Umbilical cord (tissue), 2 donors: ENCODE measurements at places on chromosomes 11 and 22.
A peak's percentile ranks its signal among the peaks of the same experiment; 100 is the strongest.

DNA sequence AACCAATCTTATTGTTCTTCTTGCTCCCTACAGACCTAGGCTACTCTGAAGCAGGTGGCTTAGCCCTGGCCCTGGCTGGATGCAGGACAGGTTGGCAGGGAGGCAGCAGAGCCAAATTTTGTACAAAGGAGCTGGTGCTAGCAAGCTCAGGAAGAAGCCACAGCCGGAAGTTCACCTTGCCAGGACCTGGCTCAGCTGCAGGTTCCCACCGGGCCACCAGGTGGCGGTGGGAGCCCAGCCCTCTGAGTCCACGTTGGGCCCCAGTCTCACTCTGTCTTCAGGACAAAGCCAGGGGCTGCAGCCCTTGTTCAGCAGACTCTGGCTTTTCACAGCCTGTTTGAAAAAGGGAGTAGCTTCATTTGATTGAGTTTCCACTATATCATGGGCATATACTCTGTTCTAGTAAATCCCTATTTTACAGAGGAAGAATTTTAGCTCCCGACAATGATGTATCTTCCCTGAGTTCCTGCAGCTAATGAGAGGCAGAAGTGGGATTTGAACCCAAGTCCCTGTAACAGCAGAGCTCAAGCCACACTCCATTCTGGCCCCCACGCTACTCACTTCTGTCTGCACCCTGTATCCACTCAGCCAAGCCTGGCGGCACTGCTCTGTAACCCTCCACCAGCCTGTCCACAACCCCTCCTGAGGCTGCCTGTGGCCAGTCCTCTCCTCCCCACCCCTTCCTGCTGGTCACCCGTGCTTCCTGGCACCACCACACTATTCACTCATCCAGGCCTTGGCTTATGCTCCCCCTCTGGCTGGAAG, 3.3 kb downstream of the TKFC start:
- DNase-seq = peak; percentile 76

DNA sequence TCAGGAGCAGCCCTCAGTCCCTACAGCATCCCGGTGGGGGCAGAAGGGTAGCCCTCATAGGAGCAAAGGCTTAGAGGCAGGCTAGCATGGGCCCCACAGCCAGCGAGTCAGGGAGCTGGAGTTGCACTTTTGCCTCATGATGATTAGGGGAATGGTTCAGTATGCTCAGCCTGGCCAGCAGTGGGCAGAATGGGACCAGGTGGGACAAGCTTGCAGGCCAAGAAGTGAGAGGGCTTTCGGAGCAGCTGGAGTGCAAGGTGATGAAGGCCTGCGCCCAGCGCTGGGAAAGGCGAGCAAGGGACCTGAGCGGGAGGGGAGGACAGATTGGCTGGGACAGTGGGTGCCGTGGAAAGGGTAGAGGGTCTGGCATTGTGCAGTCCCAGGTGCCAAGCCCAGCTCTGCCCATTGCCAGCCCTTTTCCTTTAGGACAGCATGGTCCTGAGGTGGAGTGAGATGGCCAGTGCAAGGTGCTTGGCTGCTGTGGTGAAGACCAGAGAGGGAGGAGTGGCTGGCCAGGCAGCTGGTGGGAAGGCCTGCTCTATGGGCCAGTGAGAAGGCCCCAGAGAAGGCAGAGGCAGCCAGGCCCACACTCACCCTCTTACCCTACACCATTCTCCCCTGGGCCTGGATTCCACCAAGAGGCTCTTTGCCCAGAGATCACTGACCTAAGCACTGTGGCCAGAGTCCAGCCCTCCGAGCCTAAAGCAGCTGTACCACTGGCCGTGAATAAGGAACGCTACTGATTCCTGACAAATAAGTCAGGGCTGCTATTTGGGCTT, 47.9 kb upstream of the SUSD2 start:
- no peak for DNase-seq

GRCh38 chr11:69448471-69449284, 32.8 kb upstream of the LINC01488 start:
- DNase-seq = no peak

GRCh38 chr11:130070846-130071200, 1.1 kb downstream of the APLP2 start:
- peak; percentile 40 for DNase-seq

DNA sequence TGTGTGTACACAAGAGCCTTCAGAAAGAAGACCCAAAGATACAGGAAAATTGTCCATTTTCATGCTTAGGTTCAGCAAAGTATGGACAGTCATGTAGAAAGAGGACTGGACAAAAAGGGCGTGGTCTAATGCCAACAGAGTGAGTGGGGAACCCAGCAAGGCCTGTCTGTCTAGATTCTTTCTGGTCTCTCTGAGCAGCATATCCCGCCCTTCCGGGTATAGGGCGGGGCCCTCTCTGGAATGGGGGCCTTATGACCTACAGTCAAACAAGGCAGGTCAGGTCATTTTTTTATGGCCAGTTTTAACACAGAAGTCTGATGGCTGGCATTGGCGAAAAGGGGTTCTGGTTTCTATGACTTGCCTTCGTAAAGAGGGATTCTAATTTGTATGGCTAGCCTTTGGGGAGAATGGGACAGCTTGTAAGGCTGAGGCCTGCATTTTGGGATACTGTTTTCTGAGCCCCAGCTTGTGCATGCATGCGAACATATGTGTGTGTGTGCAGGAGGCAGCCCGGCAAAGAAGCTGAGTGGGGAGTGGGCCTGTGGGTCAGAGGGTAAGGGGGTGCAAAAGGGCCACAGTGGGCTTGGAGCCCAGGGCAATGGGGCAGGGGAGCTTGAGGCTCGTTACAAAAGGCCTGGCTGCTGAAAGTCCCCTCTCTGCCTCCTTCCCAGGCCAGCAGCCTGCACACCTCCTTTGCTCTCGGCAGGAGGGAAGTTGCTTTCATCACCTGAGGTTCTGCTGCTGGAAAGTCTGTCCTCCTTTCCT, 130.5 kb upstream of the B3GAT1 start:
- peak; percentile 15 for DNase-seq

GRCh38 chr11:128262463-128263345, 324.7 kb downstream of the ETS1 start:
- DNase-seq = no peak

DNA sequence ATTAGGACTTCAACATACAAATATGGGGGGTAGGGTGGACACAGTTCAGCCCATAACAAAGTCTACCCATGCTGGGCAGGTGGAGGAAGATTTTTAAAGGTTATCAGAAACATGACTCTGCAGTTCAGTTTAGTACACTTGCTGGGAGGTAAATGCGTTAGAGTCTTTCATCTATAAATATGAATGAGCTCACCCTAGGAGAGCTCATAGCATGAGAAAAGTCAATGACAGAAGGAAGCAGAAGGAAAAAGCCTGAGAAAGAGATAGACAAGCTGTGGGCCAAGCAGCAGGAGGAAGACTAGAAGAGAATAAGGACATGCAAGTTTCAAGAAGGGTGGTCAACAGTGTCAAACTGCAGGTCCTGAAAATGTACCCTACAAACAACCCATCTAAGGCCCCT, 27.0 kb upstream of the FSHB start:
- no peak for DNase-seq

DNA sequence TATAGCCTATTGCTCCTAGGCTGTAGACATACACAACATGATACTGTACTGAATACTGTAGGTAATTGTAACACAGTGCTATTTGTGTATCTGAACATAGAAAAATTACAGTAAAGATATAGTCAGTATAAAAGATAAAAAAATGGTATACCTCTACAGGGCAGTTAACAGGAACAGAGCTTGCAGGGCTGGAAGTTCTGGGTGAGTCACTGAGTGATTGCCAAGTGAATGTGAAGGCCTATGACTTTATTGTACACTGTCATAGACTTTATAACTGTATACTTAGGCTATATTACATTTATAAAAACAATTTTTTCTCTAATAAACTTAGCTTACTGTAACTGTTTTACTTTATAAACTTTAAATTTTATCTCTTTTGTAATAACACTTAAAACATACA, 332.4 kb upstream of the ARHGAP42 start:
- no peak for DNase-seq

DNA sequence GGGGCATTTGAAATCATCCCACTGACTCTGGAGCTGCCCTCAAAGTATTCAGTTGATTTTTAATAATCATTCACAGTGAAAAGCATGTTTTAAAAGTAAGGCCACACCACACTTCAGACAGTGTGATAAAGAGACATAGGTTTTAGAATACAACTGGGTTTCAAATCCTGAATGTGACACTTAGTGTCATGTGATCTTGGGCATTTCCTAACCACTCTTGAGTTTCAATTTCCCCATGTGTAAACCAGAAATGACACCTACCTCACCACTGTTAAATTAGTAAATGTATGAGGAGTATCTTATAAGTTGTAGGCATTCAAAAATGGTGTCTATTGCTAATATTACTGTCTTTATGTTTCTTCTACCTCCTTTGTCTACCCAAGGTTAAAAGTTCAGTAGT, 5.4 kb downstream of the TMEM123 start:
- DNase-seq = no peak

DNA sequence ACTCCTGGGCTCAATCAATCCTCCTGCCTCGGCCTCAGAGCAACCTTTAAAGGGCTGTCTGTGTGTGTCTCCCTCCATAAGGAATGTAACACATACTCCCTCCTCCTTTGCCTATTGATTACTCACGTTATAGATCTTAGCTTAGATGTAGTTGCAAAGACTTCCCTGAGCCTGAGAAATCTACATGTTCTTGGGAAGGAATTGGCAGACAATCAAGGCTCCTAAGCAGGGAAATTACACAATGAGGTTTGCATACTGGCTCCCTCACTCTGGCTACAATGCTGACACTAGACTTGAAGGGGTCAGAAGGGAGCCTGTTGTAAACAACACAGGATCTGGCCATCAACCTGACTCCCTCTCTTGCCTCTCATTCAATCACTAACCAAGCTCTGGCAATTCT, 5.2 kb upstream of the OLFML1 start:
- peak; percentile 34 for DNase-seq

- DNase-seq = peak; percentile 11
These were observed 8.6 kb upstream of the CD3E start for GRCh38 chr11:118295815-118296454.

DNA sequence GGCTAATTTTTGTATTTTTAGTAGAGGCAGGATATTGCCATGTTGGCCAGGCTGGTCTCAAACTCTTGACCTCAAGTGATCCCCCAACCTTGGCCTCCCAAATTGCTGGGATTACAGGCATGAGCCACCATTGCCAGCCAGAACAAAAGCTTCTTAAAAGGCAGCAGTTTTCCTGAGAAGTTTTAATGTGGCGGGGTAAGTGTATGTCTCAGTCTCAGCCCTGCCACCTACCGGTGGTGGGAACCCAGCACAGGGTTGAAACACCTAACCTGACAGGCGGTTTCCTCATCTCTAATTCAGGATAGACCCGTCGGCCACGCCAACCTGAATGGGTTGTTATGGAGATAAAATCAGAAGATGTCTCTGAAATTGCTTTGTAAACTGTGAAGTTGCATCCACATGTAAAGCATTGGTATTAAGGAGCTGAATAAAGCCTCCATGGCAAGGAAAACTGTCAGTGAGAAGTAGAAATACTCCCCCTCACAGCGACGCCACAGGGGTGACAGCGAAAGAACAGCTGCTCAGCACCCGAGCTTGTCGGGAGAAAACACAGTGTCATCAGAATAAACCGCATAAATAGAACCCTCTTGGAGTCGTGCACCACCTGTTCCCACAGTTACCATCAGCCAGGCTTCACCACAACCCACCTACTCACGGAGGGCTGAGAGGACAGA, 165.9 kb upstream of the NCAM1 start:
- no peak for DNase-seq

DNA sequence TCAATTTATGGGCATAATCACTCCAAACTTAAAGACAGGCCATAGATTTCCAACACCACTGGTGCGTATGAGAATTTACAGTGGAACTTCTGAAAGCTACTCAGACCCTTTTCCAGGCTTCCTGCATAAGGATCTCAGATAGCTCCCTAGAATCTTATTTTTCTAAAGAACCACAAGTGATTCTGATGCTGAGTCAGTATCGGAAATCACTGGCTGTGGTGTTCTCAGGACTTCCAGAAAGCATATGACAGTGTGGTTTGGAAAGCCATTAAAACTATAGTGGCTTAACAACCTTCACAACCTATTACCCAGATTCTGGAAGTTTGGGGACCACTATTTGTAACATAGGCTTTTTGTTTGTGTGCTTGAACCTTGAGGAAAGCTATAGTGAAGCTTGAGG, 756.0 kb downstream of the DLG2 start:
- no peak for DNase-seq

DNA sequence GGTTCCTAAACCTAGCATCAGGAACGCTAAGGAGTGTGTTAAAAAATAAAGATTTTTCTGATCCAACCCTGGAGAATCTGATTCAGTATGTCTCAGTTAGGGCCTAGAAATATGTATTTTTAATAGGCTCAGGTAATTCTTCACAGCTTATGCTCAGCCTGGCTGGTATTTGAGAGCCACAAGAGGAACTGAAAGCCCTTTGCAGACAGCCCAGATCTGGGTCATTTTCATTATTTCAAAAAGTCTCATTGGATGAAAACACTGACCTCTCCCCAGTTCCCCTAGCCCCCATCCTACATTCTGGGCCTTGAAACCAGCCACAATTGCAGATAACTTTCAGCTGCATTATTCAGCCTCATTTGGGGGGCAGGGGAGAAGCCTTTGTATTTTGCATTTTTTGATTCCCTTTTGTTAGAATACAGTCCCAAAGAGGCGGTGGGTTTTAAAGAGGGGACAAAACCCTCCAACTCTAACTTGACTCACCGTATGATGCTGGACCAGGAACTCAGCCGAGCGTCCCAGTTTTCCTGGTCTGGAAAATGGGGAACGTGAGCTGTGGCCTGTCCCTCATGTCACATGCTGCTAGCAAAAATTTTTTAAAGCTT, 66.0 kb upstream of the LARGE1 start:
- DNase-seq = no peak

DNA sequence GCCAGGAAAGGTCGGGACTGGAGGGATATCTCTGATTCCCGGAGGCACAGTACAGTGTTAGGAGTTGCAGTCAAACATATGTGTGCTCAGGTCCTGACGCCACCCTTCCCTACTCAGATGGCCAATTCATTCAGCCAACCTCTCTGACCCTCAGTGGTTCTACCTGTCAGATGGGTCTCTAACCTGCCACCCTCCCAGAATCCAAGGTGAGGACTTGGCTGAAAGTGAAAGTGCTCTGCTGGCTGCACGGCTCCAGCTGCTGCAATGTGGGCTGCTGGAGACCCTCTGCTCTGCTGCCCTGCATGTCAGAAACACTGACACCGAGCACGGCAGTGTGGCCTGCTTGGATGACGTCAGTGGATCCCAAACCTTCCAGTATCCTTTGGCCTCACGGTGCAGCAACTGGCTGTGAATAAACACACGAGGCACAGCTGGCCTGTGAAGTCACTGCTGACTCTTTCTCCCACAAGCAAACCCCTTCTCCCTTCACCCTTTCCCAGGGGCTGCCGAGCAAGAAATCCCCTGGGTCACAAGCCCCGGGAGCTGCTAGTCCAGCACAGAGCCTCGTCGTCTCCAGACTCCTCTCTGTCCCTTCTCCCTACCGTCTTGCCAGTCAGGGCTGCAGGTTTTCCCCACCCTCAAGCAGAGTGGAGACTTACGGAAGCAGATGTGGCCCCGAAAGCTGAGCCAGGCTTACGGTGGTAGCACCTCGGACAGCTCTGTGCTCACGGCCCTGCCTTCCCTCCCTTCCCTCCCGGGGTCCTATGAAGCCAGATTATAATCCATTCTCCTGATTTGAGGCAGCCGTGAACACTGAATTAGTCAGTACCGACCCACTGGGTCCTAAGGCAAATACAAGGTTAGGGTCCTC, 24.3 kb downstream of the KIAA0930 start:
- DNase-seq = no peak

GRCh38 chr22:50621356-50621880, 6.5 kb downstream of the ARSA start:
- DNase-seq = no peak

GRCh38 chr11:64643256-64643881, 52.3 kb downstream of the SLC22A12 start:
- DNase-seq = peak; percentile 69
